ENCODE measurements at places on chromosomes 6 and 20. TPM values are rescaled to one million over a fixed set of nuclear protein-coding genes. Genes with fewer than 3 reads are reported as not detected.

DNA sequence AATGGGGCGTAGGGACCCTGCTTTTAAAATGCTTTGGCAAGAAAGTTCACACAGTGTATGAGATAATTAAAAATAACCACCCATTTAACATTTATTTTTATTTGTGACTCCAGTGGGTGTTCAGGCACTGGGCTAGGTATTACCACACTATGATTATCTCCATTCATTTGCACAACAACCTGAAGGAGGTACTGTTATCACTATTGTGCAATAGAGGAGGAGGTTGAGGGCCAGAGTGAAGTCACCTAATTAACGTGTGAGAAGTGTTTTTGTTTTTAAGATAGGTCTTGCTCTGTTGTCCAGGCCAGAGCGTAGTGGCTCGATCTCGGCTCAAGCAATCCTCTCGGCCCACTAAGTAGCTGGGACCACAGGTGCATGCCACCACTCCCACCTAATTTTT is 29.2 kb downstream of the MAK start:
- no peaks in the 10 kb centered on the region for H3K4me1 ChIP-seq
- no peak overlapping the region for H3K27ac ChIP-seq
- H3K27me3 ChIP-seq, result no peaks in the 10 kb centered on the region
- DNase-seq, result no peak

DNA sequence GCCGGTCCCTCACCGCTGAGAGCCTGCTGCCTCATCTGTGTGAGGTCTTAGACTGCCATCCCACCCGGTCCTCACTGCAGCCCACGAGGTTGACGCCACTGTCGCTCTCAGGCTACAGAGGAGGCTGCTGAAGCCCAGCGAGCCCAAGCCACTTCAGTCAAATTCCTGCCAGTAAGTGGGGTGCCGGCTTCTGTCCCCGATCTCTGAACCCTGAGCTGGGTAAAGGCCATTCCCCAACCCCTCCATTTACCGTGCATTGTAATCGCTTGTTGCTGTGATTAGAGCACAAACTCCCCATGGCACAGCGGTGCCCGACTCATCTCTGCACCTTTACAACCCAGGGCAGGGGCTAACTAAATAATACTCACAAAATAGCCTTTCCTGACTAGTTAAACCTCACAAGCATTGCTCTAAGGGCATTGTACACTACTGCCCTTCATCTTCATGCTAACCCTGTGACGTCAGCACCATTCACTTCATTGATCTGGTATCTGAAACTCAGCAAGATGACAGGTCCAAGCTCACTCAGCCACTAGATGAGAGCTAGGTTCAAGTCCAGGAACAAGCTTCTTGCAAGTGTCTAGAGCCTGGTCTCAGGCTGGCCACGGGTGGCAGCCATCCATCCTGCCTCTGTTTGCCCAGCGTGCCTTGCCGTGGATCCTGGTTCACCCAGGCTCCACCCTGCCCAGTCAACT is 122.7 kb downstream of the BCAS1 start:
- no peak overlapping the region for H3K27ac ChIP-seq
- no peaks in the 10 kb centered on the region for H3K36me3 ChIP-seq
- no peaks in the 10 kb centered on the region for H3K27me3 ChIP-seq
- no peak for DNase-seq
- H3K4me3 ChIP-seq, result no peak overlapping the region

GRCh38 chr6:12351672-12352071 is 61.5 kb downstream of the EDN1 start:
- DNase-seq, result no peak
- no peak overlapping the region for H3K4me3 ChIP-seq
- H3K36me3 ChIP-seq, result no peaks in the 10 kb centered on the region
- H3K4me1 ChIP-seq, result no peaks in the 10 kb centered on the region
- no peak overlapping the region for H3K27ac ChIP-seq

Gene DUSP15
- 8.8 TPM for total RNA-seq

- H3K4me3 ChIP-seq, result no peak overlapping the region
- H3K27ac ChIP-seq, result no peak overlapping the region
- DNase-seq, result no peak
- H3K4me1 ChIP-seq, result no peaks in the 10 kb centered on the region
- H3K27me3 ChIP-seq, result no peaks in the 10 kb centered on the region
Observed at GRCh38 chr6:68238097-68238601, 396.9 kb upstream of the ADGRB3 start.

GRCh38 chr6:52746213-52746612 is 17.1 kb downstream of the GSTA2 start:
- H3K4me1 ChIP-seq, result no peaks in the 10 kb centered on the region
- no peaks in the 10 kb centered on the region for H3K36me3 ChIP-seq
- H3K27ac ChIP-seq, result no peak overlapping the region
- H3K27me3 ChIP-seq, result no peaks in the 10 kb centered on the region

DNA sequence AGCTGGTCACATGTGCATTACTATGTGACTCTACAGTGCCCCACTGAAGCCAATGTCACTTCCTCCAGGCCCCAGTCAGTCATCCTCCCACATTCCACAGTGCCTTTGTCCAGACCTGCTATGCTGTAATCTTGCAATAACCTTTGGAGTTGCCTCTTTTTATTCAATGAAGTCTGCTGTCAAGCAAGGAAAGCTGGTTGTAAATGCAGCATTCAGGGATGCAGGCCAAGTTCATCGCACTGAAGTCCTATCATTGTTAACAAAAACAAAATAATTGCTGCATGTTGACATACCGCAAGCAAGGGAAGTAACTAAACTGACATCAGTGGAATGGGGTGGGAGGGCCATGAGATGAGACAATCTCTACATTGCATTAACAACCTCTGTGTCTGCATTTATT is 131.2 kb upstream of the CDYL start:
- no peaks in the 10 kb centered on the region for H3K4me1 ChIP-seq
- H3K36me3 ChIP-seq, result no peaks in the 10 kb centered on the region
- H3K27me3 ChIP-seq, result no peaks in the 10 kb centered on the region
- no peak overlapping the region for H3K27ac ChIP-seq

DNA sequence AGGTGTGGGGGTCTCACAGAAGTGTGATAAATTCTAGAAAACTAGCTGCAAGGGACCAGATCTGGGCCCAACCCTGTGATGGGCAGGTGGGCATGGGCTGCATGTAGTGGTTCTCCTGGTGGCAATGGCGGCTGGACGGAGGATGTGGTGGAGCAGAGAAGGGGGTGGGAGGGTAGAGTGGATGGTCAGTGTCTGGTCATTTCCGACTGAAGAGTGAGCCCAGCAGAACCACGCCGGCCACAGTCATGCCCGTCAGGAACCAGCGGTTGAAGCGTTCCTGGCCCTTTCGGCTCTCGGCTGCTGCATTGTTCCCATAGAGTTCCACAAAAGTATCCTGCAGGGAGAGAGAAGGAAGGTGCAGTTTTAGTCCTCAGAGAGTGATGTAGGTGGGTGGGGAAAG is 28.0 kb downstream of the COX4I2 start:
- H3K27ac ChIP-seq, result peak overlapping the region; percentile 88
- H3K27me3 ChIP-seq, result no peaks in the 10 kb centered on the region
- no peak for DNase-seq
- H3K4me3 ChIP-seq, result no peak overlapping the region

DNA sequence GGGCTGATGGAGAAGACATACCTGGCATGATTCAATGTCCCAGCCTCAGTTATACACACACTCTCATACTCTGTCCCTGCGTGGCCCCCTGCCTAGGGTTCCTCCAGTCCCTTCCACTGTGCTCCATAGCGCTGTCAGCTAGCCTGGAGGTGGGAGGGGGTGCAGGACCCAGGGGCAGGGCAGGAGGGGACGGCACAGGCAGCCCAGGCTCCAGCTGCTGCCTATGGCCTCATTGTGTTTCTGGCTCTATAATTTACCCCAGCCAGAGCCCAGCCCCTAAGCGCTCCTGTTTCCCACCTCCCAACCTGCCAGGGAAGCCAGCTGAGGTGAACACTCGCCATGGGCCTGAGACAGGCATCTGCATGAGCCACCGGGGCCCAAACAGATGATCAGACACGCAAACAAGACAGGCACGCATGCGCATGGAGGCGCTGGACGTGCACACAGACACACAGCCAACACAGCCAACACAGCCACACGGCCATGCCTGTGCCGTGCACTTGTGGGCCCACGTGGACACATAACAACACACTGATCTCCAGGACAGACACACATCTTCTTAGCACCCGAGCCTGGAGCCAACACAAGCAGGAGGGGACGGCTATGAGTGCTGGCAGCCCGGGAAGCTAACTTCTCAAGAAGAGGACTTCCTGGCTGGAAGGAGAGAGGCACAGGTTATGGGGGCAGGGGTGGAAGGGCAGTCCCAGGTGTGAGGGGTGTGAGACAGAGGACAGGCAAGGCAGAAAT is 124.9 kb downstream of the GRM4 start:
- H3K4me3 ChIP-seq, result no peak overlapping the region
- no peak for DNase-seq
- no peaks in the 10 kb centered on the region for H3K27me3 ChIP-seq
- H3K36me3 ChIP-seq, result no peaks in the 10 kb centered on the region
- no peaks in the 10 kb centered on the region for H3K4me1 ChIP-seq

DNA sequence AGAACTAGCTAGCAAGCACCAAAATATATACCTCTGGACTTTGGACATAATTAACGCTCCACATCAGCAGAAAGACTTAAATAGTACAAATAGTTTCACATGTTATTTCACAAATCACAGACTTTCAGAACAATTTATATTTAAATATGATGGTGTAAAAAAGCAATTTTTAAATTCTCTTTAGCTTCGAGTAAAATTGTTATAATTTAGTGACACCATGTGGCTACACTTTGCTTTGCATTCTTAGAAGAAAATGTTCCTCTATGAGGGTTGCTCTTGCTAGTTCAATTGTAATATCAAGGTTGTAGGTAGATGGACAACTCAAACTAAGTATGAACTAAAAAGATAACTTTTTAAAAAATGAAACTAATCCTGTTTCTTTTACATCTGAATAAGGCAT is 69.0 kb downstream of the BTBD9 start:
- H3K36me3 ChIP-seq, result no peaks in the 10 kb centered on the region
- H3K4me3 ChIP-seq, result no peak overlapping the region
- no peaks in the 10 kb centered on the region for H3K4me1 ChIP-seq
- no peak overlapping the region for H3K27ac ChIP-seq
- no peaks in the 10 kb centered on the region for H3K27me3 ChIP-seq

DNA sequence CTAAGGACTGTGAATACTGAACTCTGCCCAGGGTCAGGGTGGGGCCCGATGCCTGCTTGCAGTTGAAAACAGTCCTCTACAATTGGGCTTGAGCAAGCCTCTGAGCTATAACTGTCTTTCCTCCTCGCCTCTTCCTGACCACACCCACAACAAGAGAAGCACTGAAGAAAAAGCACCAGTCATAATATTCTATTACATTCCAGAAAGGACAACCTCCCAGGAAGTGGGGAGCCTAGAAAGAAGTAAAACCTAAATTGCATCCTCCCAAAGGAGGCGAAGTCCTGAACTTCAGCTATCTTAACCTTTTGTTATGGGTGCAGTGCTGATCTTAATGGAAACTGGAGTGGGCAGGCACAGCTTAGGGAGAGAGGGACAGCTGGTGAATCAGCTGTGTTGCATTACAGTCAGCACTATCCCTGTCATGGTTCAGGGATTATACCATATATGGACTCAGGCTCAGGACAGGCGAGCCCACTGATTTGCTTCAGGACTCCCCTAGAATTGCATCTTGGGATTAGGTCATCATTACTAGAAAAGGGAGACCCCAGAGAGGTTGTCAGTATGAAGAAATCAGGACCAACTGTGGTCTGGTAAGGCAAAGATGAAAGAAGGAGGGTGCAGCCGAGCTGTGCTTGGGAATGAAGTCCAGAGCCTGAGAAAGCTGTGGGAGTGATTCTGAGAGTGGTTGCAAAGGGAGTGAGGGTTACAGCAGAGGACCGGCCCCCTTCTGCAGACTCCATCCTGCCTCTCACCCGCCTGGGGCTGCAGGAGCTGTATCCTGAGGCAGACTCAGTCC is 18.3 kb upstream of the TRAM2 start:
- peak overlapping the region; percentile 75 for H3K27ac ChIP-seq
- H3K36me3 ChIP-seq, result no peaks in the 10 kb centered on the region
- peak; percentile 63 for DNase-seq

- no peaks in the 10 kb centered on the region for H3K36me3 ChIP-seq
- H3K4me1 ChIP-seq, result peaks cover 3% of the 10 kb centered on the region
- no peak for DNase-seq
- no peak overlapping the region for H3K4me3 ChIP-seq
- no peak overlapping the region for H3K27ac ChIP-seq
Observed at GRCh38 chr6:43873806-43874714, 104.0 kb downstream of the VEGFA start.

DNA sequence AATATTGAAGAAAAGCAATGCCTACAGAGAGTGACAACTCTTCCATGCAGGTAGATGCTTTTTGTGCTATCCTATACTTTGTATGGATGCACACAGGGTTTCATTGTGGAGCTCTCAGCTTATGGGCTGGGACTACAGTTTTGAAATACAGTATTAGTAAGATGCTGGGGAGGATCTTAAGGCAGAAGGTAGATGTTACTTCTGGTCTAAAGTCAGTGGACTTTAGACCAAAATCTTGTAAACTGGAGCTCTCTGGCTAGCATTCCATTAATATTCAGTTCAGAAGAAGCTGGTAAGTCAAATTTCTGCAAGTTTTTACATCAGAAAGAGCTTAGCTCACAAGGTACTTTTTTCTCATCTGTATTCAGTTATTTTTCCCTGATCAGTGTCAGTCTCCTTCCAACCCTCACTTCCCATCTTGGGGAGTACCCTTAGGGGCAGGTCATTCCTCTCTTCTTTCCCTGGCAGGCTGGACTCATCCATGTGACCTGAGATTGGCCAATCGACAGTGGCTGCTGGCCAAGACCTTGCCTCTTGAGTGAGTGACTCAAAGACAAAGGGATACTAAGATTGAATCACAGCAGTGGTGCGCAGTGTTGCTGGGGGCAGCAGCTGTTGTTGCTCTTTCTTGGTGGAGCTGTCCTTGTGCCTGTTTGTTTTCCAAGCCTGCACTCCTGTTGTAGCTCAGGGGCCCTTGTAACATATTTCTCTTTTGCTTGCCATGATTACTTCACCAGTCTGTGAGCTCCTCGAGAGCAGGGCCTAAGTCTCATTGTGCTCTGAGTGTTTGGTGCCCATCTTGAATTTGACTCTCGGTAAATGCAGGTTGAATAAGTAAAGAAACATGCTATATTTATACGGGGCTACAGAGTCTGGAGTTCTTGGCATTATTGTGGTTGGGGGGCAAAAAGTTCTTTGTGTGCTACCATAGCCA is 2.8 kb upstream of the PHF20 start:
- H3K4me3 ChIP-seq, result no peak overlapping the region
- H3K27me3 ChIP-seq, result no peaks in the 10 kb centered on the region
- no peaks in the 10 kb centered on the region for H3K4me1 ChIP-seq
- H3K27ac ChIP-seq, result peak overlapping the region; percentile 96
- peak; percentile 98 for DNase-seq
- no peaks in the 10 kb centered on the region for H3K36me3 ChIP-seq

DNA sequence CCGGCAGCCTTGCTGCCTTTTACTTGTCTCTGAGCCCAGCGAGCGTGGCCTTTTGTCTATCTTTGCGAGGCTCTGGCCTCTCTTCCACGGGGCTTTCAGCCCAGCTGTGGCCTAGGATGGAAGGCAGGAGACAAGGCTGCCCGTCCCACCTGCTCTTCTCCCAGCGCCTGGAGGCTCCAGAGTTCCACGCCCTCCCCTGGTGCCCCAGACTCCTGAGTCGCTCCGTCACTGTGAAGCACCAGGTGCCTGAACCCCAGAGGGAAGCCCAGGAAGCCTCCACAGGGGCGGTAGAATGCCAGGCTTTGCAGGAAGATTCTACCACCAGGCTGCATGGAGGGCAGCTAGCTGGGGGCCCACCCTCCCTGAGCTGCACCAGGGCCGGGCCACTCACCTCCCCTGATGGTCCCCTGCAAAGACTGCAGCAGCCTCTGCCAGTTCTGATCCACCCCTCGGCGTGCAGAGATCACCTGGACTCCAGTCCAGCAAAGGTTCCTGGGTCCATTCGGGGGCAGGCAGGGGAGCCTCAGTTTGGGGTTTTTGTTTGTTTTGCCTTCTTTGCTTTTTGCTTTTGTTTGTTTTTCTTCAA is 384.6 kb downstream of the CDH4 start:
- H3K4me3 ChIP-seq, result no peak overlapping the region
- H3K27me3 ChIP-seq, result no peaks in the 10 kb centered on the region
